Pulmonary artery endothelial cell (primary cell): ENCODE measurements at places on chromosomes 6 and 20. TPM values are rescaled to one million over a fixed set of nuclear protein-coding genes. Genes with fewer than 3 reads are reported as not detected.

Gene MYBL2
- total RNA-seq, result 26.6 and 41.9 TPM in 2 replicates

Gene PARD6B
- 0.13 and 0.14 TPM in 2 replicates for total RNA-seq

Gene MATN4
- not detected in 2 replicates for total RNA-seq

Gene PTCHD4
- 3.2 and 3.3 TPM in 2 replicates for total RNA-seq

Gene TMEM242
- total RNA-seq, result 5.7 and 7.1 TPM in 2 replicates

Gene VSTM2L
- 0.20 and 0.35 TPM in 2 replicates for total RNA-seq

Gene MOG
- not detected in 2 replicates for total RNA-seq

Gene ADGRG6
- total RNA-seq, result 10.0 and 14.5 TPM in 2 replicates

Gene PROKR2
- total RNA-seq, result not detected in 2 replicates

Gene ZNF831
- not detected in 2 replicates for total RNA-seq

Gene FHL5
- not detected in 2 replicates for total RNA-seq

Gene KIF16B
- 7.2 and 10.6 TPM in 2 replicates for total RNA-seq

Gene YTHDF1
- 25.5 and 31.8 TPM in 2 replicates for total RNA-seq

Gene LCA5
- 4.3 and 6.1 TPM in 2 replicates for total RNA-seq

Gene SLC17A1
- total RNA-seq, result not detected in 2 replicates

Gene NHLRC1
- total RNA-seq, result 2.0 and 2.2 TPM in 2 replicates

Gene BTNL2
- total RNA-seq, result not detected in 2 replicates

Gene MUC21
- total RNA-seq, result not detected in 2 replicates
